ENCODE measurements at places on chromosomes 11 and 22. TPM values are rescaled to one million over a fixed set of nuclear protein-coding genes. Genes with fewer than 3 reads are reported as not detected.
A peak's percentile ranks its signal among the peaks of the same experiment; 100 is the strongest.

PARVG gene
- not detected for total RNA-seq

GRCh38 chr11:65432686-65433582, 10.3 kb downstream of the NEAT1 start:
- no peak overlapping the region for H3K4me3 ChIP-seq
- no peak overlapping the region for H3K27ac ChIP-seq
- peaks cover 3% of the 10 kb centered on the region for H3K36me3 ChIP-seq
- H3K27me3 ChIP-seq, result no peaks in the 10 kb centered on the region
- no peaks in the 10 kb centered on the region for H3K4me1 ChIP-seq

DNA sequence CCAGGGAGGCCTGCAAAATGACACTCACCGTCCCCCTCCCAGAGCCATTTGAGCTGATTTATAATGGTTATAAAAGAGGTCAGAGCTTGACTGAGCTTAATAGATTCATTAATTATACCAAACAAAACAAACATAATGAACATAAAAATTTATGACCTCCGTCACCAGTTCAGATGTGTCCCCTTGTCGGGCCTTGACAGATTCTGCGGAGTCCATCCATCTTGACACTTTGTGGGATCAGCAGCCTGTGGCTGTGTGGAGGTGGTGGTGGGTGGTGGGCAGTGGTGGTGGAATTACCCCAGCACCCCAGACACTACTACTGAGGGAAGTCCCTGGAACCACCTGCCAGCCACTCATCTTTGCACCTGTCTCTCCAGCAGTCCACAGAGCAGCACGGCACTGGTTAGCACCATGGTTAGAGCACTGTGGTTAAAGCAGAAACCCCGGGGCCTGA, 83.5 kb downstream of the DSCAML1 start:
- no peak overlapping the region for H3K27ac ChIP-seq
- no peaks in the 10 kb centered on the region for H3K27me3 ChIP-seq
- H3K4me1 ChIP-seq, result peaks cover 28% of the 10 kb centered on the region
- H3K4me3 ChIP-seq, result no peak overlapping the region

DNA sequence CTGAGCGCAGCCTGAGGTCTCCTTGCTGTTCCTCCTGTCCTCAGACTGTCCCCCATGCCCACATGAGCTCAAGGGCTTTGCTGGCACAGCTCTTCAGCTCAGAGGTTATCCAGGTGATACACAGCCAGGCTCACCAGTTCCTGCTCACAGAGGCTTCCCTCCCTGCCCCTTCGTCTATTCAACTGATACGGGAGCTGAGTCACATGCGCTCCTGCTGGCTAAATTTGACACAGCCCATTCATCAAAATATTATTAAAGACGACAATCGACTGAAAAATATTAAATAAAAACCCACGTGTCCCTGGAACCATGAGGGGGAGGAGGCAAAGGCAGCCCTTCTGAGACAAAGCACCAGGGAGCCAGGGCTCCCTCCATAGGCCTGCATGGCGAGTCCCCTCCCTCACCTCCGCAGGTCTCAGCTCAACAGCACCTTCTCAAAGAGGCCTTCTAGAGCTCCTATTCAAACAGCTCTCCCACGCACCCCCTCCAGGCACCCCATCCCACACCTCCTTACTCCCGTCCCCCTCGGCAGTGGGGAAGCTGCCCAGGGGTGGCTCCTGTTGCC, 40.5 kb downstream of the DUSP8 start:
- H3K4me3 ChIP-seq, result no peak overlapping the region
- DNase-seq, result no peak
- H3K4me1 ChIP-seq, result no peaks in the 10 kb centered on the region

PGR gene
- total RNA-seq, result not detected

GRCh38 chr11:75734491-75735180, 17.0 kb downstream of the MOGAT2 start:
- H3K27ac ChIP-seq, result peak overlapping the region; percentile 71
- H3K27me3 ChIP-seq, result no peaks in the 10 kb centered on the region
- no peak overlapping the region for H3K4me3 ChIP-seq
- peak; percentile 51 for DNase-seq

EHF gene
- total RNA-seq, result 0.21 TPM

GRCh38 chr11:17853280-17853679, 118.7 kb downstream of the KCNC1 start:
- H3K36me3 ChIP-seq, result no peaks in the 10 kb centered on the region
- H3K27me3 ChIP-seq, result no peaks in the 10 kb centered on the region
- H3K4me3 ChIP-seq, result no peak overlapping the region
- no peak overlapping the region for H3K27ac ChIP-seq
- no peak for DNase-seq

DNA sequence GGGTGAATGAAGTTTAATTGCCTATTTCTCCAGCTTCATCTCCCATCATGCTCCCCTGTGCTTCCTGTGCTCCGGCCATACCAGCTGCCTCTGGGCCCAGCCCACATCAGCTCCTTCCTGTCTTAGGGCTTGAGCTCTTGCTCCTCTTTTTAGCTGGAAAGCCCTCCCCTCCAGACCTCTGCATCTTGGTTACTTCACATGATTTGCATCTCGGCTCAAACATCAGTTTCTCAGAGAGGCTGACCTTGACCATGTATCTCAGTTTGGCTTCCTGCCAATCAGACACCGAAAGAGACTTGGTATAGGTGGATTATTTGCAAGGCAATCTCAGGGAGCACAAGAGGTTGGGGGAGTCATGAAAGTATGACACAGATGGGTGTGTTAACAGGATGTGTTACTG, 73.2 kb upstream of the TIMP3 start:
- no peaks in the 10 kb centered on the region for H3K27me3 ChIP-seq
- H3K4me3 ChIP-seq, result no peak overlapping the region
- no peaks in the 10 kb centered on the region for H3K4me1 ChIP-seq

- H3K27me3 ChIP-seq, result no peaks in the 10 kb centered on the region
- no peak overlapping the region for H3K27ac ChIP-seq
- DNase-seq, result peak; percentile 50
- H3K4me1 ChIP-seq, result peaks cover 20% of the 10 kb centered on the region
- H3K36me3 ChIP-seq, result no peaks in the 10 kb centered on the region
Measured at GRCh38 chr11:22920939-22921565, 60.8 kb upstream of the CCDC179 start.

C11orf21 gene
- 0.21 TPM for total RNA-seq

DNA sequence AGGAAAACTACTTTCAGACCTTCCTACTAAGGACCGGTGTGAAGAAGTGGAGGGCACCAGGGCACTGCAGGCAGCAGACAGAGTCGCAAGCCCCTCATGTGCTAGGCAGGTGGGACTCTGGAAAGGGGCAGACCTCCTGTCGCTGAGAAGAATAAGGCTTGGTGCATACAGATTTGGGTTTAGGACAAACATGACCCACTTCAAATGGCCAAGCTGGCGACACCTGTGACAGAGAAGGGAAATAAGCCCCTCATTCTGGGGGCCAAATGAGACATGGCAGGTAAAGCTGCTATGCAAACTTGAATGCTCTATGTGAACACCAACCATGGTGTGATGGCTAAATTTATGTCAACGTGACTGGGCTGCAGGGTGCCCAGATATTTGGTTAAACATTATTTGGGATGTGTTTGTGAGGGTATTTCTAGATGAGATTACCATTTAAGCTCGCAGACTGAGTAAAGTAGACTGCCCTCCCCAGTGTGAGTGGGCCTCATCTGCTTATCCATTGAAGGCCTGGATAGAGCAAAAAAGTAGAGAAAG, 112.4 kb upstream of the PITPNB start:
- no peak overlapping the region for H3K27ac ChIP-seq
- H3K36me3 ChIP-seq, result no peaks in the 10 kb centered on the region
- H3K4me3 ChIP-seq, result no peak overlapping the region
- no peaks in the 10 kb centered on the region for H3K4me1 ChIP-seq
- DNase-seq, result no peak

- H3K36me3 ChIP-seq, result no peaks in the 10 kb centered on the region
- no peaks in the 10 kb centered on the region for H3K4me1 ChIP-seq
- no peak overlapping the region for H3K4me3 ChIP-seq
- DNase-seq, result peak; percentile 21
- no peaks in the 10 kb centered on the region for H3K27me3 ChIP-seq
- H3K27ac ChIP-seq, result no peak overlapping the region
Measured at GRCh38 chr11:27291302-27291889, 71.6 kb downstream of the CCDC34 start.

- no peak for DNase-seq
- H3K4me1 ChIP-seq, result no peaks in the 10 kb centered on the region
- H3K36me3 ChIP-seq, result no peaks in the 10 kb centered on the region
- no peak overlapping the region for H3K27ac ChIP-seq
Measured at GRCh38 chr11:11422411-11423128, 69.5 kb upstream of the CSNK2A3 start.

ADAMTS15 gene
- total RNA-seq, result 0.20 TPM

- no peak overlapping the region for H3K4me3 ChIP-seq
- no peak for DNase-seq
- peaks cover 10% of the 10 kb centered on the region for H3K4me1 ChIP-seq
- H3K27ac ChIP-seq, result no peak overlapping the region
Measured at GRCh38 chr11:86182976-86183584, 61.5 kb upstream of the EED start.

DNA sequence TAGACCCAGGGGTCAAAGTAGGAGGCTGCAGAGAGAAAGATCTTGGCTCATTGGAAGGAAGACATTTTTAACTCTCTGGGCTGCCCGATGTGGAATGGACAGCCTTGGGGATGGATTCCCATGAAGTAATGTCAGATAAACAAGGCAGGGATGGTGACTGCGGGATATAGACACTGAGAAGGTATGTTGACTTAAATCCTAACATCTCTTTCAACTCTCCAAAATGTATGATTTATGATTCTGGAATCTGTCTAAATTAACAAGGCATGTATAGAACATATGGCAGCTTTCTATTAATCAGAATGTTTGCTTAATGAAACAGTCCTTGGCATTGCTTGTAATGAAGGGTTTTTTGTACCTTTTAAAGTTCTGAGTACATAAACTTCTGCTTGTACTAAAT, 56.1 kb upstream of the VSTM5 start:
- no peak for DNase-seq
- no peaks in the 10 kb centered on the region for H3K36me3 ChIP-seq
- peaks cover 8% of the 10 kb centered on the region for H3K4me1 ChIP-seq
- H3K27me3 ChIP-seq, result no peaks in the 10 kb centered on the region
- no peak overlapping the region for H3K4me3 ChIP-seq

RAG1 gene
- 0.23 TPM for total RNA-seq

DNA sequence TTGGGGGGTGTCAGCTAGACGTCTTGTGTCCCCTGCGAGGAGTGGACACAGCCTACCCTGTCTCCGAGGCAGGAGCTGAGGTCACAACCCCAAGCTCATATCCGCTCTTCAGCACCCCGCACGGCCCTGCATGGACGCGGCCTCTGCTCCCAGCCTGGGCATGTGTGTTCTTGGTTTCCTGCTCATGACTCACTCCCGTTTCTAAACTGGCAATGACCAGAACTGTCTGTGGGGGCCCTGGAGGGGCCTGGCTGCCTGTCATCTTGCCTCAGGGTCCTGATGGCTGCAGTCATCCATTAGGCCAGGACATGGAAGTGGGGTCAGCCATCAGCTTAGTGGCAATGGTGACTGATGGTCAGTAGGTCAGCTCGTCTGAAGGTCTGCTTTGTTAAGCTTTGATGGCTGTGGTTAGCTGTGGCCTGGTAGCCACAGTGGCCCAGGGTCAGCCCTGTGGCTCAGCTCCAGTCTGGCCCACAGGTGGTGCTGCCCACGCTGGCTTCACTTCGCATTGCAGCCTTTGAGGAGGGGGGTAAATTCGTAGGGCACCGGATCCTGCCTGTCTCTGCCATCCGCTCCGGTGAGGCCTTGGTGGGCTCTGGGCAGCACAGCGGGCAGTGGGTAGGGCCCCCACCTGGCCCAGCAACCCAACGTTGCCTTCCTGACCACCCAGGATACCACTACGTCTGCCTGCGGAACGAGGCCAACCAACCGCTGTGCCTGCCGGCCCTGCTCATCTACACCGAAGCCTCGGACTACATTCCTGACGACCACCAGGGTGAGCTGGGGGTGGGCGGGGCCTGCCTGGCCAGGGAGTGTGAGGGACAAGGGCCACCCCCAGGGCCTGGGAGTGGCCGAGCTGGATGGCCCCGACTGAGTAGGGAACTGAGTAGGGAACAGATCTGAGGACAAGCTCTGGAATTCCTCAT, 12.0 kb downstream of the PLCB3 start:
- no peak overlapping the region for H3K27ac ChIP-seq
- no peak overlapping the region for H3K4me3 ChIP-seq
- H3K4me1 ChIP-seq, result peaks cover 7% of the 10 kb centered on the region

GRCh38 chr11:76094740-76095139, 111.6 kb downstream of the WNT11 start:
- H3K27ac ChIP-seq, result no peak overlapping the region
- no peaks in the 10 kb centered on the region for H3K27me3 ChIP-seq
- peaks cover 11% of the 10 kb centered on the region for H3K4me1 ChIP-seq
- H3K4me3 ChIP-seq, result no peak overlapping the region
- no peak for DNase-seq
- no peaks in the 10 kb centered on the region for H3K36me3 ChIP-seq

ASCC2 gene
- total RNA-seq, result 68.8 TPM

GRCh38 chr11:71151561-71151960, 100.8 kb downstream of the SHANK2 start:
- H3K27me3 ChIP-seq, result no peaks in the 10 kb centered on the region
- peaks cover 8% of the 10 kb centered on the region for H3K36me3 ChIP-seq
- peak overlapping the region; percentile 45 for H3K27ac ChIP-seq
- H3K4me3 ChIP-seq, result no peak overlapping the region

DNA sequence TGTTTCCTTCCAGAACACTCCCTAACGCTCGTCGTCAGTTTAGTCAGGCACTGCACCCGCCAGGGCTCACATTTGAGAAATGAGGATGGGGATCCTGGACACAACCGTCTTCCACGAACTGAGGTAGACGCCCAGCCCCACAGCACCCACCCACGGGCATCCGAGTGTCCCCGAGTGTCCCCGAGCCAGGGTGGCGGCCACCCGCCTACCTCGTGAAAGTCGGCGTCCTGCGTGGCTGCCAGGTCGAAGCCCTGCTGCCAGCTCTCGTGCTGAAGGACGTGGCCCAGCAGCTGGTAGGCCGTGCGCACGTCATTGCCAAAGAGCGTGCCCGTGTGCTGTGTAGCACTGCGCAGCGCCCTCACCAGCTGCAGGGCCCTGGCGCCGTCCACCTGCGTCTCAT, 53.6 kb downstream of the TRMU start:
- H3K27me3 ChIP-seq, result no peaks in the 10 kb centered on the region
- H3K4me1 ChIP-seq, result no peaks in the 10 kb centered on the region
- no peak overlapping the region for H3K27ac ChIP-seq
- DNase-seq, result no peak

CCDC116 gene
- not detected for total RNA-seq

GRCh38 chr11:79427126-79427525, 13.7 kb downstream of the TENM4 start:
- no peak overlapping the region for H3K27ac ChIP-seq
- no peaks in the 10 kb centered on the region for H3K27me3 ChIP-seq
- no peak overlapping the region for H3K4me3 ChIP-seq
- H3K36me3 ChIP-seq, result no peaks in the 10 kb centered on the region
- DNase-seq, result no peak

DNA sequence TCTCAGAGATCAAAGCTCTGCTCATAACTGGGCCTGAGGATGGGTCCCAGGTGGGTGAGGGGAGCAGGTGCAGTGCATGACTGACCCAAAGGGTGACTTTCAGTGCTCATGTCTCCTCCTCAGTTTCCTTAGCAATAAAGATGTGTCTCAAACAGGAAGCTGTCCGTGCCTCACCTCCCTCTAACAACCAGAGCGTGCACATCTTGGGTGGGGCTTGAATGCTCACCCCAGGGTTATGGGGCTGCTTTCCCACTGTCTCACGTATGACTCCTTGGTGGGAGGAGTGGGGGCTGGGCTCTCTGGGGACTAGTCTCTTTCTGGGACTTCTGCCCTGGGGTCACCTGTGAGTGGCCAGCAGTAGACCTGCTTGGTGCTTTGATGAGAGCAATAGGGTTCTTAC, 53.9 kb upstream of the PHOX2A start:
- no peaks in the 10 kb centered on the region for H3K4me1 ChIP-seq
- no peak overlapping the region for H3K27ac ChIP-seq
- H3K4me3 ChIP-seq, result no peak overlapping the region
- no peak for DNase-seq

Data from Caco-2 (cell line).